ENCODE measurements at places on chromosomes 2 and 18.

DNA sequence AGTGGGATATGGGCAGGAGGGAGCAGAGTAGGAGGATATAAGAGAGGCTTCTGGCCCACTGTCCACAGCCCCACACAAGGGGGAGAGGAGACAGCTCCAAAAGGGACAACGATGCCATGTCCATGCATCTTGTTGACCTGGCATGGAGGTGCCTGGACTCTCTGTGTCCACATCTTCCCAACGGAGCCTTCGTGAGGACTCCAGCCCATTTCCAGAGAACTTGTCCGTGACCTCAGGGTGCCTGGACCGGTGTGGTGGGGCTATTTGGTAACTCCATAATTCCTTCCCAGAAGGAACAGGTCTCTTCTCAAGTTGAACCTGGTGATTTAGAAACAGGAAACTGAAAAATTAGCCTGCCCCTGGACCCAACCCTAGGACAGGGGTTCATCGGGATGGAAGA lies 133.9 kb downstream of the CYP26B1 start:
- DNase-seq: no peak

DNA sequence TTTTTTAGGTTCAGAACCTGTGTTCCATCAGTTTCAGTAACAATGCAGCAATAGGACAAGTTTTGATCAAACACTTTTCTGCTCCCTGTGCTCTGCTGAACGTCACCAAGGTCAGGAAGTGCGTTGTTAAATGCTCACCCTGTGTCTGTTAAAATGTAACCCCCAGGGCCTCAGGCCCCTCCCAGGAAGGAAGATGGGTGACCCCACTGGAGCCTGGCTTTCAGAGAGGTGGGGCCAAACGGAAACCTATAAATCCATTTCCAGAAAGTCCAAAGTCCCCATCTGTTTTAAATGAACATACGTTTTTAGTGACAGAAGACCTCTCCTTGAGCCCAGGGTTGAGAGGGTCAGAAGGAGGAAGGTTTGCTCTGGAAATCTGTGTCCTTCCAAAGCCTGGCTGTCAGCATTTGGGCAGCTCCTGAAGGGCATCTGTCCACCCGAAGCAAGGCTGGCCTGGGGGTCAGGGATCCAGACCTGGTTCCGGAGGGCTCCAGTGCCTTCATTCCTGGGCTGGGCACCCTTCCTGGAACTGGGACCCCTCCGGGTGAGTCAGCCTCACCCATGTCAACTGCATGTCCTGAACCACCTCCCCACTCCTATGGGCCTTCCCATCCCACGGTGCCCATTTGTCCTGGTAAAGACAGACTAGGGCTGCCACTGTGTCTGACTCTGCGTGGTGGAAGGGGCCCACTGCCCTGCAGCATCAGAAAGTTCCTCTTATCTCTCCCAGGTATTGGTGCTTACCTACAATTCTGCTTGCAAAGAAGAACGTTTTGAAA lies 117.4 kb upstream of the COPS8 start:
- no peak for DNase-seq

GRCh38 chr2:230908595-230909191 lies 16.3 kb downstream of the GPR55 start:
- no peak for DNase-seq

- no peak for DNase-seq
Measured at GRCh38 chr2:169546756-169547155, 26.9 kb downstream of the FASTKD1 start.

- no peak for DNase-seq
Measured at GRCh38 chr2:68861330-68861729, 9.9 kb downstream of the BMP10 start.

DNA sequence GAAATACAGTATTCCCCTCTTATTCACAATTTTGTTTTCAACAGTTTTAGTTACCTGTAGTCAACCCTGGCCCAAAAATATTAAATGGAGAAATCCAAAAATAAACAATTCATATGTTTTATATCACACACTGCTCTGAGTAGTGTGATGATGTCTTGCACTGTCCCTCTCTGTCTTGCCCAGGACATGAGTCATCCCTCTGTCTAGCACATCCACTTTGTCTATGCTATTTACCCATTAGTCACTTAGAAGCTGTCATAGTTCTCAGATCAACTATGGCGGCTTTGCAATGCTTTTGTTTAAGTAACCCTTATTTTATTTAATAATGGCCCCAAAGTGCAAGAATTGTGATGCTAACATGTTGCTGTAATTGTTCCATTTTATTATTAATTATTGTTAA lies 380.6 kb upstream of the REG3G start:
- no peak for DNase-seq

DNA sequence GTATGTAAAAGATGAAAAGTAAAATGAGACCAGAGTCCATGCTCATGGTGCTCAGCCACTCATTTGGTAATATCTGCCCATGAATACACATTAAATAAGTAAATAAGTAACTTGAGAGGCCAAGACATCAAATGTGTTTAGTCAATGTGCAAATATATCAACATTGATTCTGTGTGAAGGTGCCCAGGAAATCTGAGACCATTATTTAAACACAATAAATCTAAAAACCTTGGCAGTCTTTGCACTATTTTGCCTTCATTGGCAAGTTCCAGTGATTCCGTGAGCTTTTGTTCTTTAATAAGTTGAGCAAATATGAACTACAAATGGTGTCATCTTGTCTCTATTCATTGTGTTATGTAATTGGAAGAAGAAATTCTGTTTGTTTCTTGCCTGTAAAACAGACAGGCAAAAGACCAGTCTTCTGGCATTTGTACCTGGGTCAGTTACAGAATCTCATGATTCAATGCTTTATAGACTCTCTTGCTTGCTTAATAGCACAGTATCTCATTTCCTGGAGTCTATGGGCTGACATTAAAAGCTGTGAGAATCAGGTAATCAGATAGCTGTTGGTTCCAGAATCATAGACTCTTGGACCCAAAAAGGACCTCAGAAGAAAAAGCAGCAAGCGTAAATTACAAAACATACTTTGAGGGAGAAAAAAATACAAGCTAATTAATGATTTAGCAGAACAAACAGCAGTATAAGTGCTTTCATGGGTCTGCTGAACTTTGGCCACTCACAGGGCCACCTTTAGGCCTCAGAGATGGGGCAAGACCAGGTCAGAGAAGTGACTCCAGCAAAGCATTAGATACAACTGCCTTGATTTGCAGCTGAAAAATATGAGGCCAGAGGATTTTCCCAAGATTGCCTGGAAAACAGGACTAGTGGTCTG lies 20.0 kb upstream of the SERPINB3 start:
- no peak for DNase-seq

DNA sequence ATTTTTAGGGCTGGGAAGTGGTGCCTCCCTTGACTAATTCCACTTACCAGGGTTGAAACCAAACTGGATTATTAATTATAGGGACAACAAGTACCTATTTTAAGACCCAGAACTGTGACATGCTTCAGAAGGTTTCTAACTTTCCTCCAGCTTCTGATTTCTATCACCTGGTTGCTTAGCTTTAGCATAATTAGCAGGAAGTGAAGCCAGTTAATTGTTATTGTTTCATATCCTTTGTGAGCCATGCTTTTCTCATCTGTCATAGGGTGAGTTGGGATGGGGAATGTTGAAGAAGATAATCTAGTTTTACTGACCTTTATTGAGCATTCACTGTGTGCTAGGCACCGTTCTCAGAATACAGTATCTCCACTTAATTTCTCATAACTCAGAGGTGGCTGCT lies 3.2 kb downstream of the YPEL5 start:
- no peak for DNase-seq

DNA sequence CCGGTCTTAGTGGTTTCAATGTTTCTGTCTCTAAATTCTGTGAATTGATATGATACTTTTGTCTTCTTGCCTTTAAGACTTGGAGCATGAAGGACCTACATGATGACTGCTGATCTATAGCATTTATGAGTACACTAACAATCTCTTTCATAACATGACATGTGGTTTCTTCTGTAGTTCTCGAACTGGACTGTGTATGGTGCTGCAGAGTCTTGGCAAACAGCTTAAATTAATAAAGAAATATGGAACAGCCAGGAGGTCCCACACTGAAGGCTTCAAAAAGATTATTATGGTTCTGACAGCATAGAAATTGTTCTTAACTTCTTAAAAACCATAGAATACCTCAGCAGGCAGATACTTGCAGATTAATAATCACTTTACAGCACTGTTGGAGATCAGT lies 145.0 kb downstream of the DCC start:
- DNase-seq: no peak

DNA sequence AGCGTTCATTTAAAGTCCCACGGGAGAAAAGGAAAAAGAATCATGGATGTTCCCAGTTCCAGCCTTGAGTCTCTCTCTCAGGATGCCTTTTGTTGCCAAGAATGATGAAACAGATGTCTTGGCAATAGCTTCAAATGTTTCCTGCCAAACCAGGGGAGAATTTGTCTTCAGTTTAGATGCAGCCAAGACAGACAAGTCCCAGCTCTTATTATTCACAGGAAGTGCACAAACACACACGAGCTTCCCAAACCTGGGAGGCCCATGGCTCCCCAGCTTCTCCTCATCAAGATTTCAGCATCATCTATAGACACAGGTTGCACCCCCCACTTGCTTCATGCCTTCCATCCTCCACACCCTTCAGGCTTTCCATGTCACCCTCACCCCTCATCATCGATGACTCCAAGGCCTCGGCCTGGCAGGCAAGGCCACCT lies 45.9 kb downstream of the HS1BP3 start:
- DNase-seq: no peak

GRCh38 chr2:150319658-150320555 lies 167.6 kb downstream of the RND3 start:
- DNase-seq: no peak

DNA sequence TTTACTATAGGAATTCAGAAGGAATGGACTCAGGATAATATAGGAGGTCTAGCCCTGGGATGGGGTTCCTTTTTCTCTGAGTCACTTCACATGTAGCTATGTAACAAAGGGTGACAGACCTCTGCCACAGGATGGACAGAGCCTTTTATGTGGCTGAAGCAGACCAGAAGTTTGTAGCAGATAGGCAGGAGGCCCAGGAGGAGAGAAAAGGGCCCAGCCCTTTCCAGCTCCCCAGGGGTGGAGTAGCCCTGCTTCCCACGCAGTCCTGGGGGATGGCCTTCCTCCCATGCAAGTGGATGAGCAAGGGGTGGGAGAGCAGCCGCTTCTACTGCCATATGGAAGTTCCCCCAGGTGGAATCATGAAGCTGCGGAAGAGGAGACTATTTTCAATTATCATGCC lies 40.3 kb downstream of the ARMC9 start:
- no peak for DNase-seq

- DNase-seq: no peak
Measured at GRCh38 chr2:237345411-237345810, 68.6 kb downstream of the COL6A3 start.

GRCh38 chr2:210503001-210503623 lies 26.6 kb upstream of the LANCL1 start:
- DNase-seq: no peak

DNA sequence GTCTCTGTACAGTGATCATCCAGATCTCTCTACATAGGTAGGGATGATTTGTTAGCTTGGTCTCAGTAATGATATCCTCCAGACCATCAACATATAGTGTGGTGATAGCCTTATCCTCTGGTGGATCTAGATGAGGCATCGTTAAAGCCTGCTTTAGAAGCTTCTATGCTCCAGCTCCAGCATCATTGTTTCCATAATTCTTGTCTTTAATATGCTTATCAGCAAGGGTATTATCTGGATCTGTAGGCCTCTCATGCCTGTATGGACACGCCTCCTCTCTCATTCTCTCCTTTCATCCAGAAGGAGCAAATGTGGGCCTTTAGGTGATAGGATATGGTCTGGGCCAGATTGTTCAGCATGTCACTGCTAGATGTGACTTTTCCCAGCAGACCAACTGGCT lies 234.5 kb upstream of the CHST9 start:
- no peak for DNase-seq

DNA sequence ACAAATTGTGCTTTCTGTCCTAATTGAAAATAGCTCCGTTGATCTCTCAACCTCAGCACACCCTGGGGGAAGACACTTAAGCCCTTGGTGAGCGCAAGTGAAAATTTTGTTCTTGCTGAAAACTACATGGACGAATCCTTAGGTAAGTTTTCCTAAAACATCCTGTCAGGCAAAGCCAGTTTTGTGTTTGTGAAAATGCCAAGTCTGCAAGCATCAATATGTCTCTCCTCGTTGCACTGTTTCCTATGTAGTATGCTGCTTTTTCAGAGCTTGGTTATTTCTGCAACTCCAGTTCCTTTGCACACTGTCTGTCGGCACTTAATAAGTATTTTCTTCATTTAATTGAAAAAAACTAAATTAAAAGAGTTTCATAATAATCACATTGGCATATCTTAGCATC lies 146.9 kb upstream of the POU3F3 start:
- no peak for DNase-seq

DNA sequence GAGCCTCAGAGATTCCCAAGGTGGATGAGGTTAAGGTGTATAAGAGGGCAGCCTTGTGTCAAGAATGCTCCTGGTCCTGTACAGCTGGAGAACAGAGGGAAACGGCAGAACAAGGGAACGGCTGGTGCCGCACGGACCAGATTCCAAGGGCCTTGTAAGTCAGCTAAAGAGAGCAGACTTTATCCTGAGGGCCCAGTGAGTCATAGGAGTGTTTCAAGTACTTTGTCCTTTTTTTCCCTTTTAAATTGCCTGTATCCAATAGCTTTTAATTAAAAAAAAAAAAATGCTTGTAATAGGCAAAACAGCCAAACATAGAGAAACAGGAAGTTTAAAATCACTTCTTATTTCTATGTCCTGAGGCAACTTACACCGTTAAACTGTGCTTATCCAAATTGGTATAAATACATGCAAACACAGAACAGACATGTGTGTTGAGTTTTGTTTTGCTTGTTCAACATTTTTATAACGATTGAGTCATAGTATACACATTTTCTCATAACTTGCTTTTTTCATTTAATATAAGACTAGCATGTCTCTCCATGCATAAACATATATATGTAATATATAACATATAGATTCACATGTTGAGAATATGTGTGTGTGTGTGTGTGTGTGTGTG lies 42.1 kb upstream of the EVA1A start:
- no peak for DNase-seq

- no peak for DNase-seq
Measured at GRCh38 chr2:47077442-47078117, 77.5 kb downstream of the STPG4 start.

DNA sequence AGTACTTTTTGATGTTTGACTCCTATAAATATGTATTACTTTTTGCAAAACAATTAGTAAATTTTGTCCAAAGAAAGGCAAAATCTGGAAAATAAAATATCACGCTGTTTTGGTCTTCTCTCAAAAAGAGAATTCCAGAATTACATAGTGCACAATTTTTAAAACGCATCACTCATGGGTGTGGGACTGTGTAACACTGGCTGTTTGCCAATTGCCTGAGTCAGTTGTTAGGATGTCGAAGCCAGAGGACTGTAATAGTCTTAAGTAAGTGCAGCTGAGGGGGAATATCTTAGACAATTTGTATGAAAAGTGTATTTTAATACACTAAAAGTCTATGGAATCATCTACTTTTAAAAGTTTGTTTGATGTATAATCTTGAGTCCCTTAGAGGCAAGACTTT lies 24.1 kb upstream of the EPHA4 start:
- no peak for DNase-seq

DNA sequence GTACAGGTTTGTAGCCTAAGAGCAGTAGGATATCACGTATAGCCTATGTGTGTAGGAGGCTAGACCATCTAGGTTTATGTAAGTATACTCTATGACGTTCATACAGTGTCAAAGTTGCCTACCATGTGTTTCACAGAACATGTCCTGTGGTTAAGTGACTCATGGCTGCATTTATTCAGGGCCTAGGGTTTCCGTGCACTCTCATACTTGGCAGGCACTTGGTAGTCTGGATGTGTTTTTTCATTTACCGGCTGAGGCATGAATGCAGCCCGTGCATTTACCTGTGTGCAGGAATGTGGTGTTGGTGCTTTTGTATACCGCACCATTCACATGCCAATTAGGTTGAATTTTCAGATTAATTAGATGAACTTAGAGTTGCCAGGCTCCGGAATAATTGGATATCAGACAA lies 43.4 kb downstream of the MYL12B start:
- DNase-seq: no peak
